Glomerular endothelial cell (primary cell): ENCODE measurements at places on chromosomes 4 and X. TPM values are rescaled to one million over a fixed set of nuclear protein-coding genes. Genes with fewer than 3 reads are reported as not detected.

USO1 gene
- total RNA-seq = 59.9 and 72.2 TPM in 2 replicates

MAP7D2 gene
- 0.58 TPM in 2 replicates for total RNA-seq

- DNase-seq = no peak
Observed at GRCh38 chrX:11528623-11529022, 137.1 kb downstream of the ARHGAP6 start.

GAGE2A gene
- not detected in 2 replicates for total RNA-seq

GRCh38 chrX:109719264-109719663 is 13.8 kb downstream of the ACSL4 start:
- no peak for DNase-seq

GRCh38 chr4:71878376-71878775 is 94.5 kb upstream of the GC start:
- no peak for DNase-seq

SLC49A3 gene
- total RNA-seq = 6.9 and 10.0 TPM in 2 replicates

DNA sequence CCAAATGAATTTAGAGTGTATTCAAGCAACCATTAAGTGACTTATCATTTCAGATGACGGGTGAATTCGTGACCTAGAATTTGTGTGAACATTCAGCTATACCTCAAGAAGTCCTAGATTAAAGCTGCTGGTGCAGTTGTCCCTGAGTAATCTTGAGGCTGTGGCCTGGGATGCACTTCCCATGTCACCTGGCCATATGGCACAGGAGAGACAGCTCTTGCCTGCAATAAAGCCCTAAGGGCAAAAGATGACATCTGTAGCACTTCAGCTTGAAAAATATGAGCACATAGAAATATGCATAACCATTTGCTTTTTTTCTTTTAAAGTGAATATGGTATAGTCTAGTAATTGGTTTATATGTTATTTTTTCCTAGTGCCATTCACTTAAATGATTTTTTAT is 125.8 kb downstream of the FHDC1 start:
- no peak for DNase-seq

DNA sequence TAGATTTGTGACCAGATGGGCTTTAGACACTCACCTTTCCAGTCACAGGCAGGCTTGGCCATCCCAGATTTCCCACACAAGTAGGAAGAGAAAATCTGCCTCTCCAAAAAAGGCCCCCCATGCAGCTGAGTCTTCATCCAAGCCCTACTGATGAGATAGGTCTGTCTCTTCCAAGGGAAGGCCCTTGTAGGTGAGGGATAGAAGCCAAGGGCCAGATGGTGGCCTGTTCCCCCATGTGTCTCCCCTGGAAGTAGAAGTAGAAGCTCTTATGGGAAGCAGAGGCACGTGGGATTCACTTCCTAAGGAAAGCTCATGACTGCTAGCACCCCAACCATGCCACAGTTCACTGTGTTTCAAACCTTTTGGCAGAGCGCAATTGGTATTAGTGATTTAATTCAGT is 81.5 kb downstream of the REPS2 start:
- no peak for DNase-seq

OPN1MW3 gene
- total RNA-seq = not detected in 2 replicates

- no peak for DNase-seq
Observed at GRCh38 chr4:142406917-142407501, 439.1 kb downstream of the INPP4B start.

CXCL11 gene
- total RNA-seq = 1.0 and 6.4 TPM in 2 replicates

GRCh38 chr4:41160012-41160789 is 54.1 kb downstream of the APBB2 start:
- peak; percentile 94 for DNase-seq

- DNase-seq = no peak
Observed at GRCh38 chrX:21295246-21295820, 78.9 kb upstream of the CNKSR2 start.

GRCh38 chrX:82230013-82230412 is 1028.1 kb downstream of the SH3BGRL start:
- DNase-seq = no peak

DNA sequence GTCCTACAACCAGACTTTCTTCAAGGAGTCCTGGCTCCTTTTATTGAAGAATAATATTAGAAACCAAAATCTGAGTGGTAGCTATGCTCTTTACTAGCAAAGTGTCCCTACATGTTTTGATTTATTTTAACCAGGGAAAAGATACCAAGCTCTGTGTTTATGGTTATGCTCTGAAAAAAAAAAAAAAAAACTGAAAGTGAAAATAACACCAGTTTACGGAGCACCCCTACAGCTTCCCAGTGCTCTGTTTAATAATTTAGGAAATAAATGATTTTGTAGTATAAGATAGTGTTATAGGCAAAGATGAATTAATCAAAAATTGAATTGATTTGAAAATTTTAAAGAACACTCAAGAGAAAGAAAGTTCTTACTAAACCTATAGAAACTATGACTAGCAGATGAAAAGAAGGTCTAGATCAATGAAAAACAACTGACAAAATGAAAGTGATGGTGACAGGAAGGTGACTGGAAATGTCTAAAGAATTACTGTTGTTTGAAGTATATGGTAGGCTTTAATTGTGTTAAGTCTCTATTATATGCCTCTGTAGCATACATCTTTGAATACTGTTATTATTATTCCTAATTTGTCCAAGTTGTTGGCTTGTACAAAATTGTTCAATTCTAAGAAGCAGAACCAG is 1698.4 kb upstream of the PCDH10 start:
- DNase-seq = no peak

SYN1 gene
- 0.15 and 0.88 TPM in 2 replicates for total RNA-seq

GPR34 gene
- not detected in 2 replicates for total RNA-seq

FAM9C gene
- not detected in 2 replicates for total RNA-seq

MAGEB17 gene
- total RNA-seq = 0.18 TPM in 1 of 2 replicates, not detected in the other

DNA sequence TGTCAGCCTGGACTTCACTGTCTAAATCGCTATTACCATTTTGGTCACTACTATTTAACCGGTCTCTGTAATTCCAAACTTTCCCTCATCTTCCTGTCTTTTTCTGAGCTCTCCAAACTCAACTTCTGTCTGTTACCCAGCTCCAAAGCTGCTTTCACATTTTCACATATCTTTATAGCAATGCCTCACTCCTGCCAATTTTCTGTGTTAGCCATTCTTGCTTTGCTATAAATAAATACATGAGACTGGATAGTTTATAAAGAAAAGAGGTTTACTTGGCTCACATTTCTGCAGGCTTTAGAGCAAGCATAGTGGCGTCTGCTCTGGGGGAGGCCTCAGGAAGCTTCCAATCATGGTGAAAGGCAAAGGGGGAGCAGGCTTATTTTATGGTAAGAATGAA is 368.3 kb upstream of the GNPDA2 start:
- DNase-seq = no peak

- DNase-seq = no peak
Observed at GRCh38 chr4:173647902-173648301, 117.9 kb upstream of the HAND2 start.

DNA sequence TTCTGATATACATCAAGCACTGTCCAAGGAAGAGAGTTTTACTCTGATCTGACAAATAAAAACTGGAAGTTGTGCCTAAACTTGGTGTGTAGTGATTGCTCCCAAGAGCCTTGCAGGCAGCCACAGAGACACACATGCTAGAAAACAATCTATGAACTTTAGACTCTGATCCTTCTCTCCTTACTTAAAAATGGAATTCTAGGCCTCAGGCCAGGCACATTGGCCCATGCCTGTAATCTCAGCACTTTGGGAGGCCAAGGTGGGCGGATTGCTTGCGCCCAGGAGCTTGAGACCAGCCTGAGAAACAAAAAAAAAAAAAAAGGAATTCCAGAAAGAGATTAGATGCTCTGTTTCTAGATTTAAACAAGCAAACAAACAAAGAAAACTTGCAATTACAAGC is 45.6 kb upstream of the S100G start:
- no peak for DNase-seq

FAM120C gene
- total RNA-seq = 1.6 and 6.7 TPM in 2 replicates

MAOA gene
- total RNA-seq = 7.5 and 11.8 TPM in 2 replicates

GRCh38 chr4:1012034-1012739 is 761 bp downstream of the FGFRL1 start:
- DNase-seq = no peak

MAGEE1 gene
- 2.9 and 3.3 TPM in 2 replicates for total RNA-seq

MXD4 gene
- 115 and 122 TPM in 2 replicates for total RNA-seq

DNA sequence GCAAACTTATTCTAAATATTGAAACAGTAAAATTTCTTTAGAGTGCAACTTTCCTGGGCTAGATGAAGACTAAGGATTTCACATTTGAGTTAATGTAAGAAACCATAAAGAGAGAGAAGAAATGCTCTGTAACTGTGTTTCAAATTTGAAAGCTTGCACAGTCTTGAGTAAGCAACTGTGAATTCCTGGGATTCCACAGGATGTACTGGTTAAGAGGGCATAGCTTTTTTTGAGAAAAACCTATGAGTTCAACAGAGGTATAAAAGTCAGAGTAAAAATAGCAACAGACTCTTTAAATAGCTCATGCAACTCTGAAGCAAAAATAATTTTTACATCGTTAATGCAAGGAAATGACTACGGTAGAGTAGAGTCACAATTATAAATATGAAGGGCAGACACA is 25.5 kb downstream of the ZNF330 start:
- no peak for DNase-seq

GRCh38 chrX:111372086-111372485 is 39.9 kb downstream of the DCX start:
- no peak for DNase-seq

DNA sequence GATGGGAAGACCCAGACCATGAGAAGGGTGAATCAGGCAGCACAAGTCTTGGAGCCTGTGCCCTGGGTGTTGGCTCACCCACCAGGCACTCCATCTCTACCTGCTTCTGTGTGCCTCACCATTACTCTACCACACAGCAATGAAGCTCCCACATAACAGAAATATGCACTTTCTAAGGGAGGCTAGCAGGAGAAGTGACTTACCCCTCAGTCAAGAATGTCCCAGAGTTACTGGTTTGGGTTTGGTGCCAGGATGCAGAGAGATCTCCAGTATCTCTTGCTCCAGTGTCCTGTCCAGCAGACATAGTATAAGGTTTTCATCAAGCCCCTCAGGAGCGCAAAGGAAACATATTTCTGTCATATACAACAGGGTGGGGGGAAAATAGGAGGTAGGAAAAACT is 11.3 kb upstream of the RAB40A start:
- DNase-seq = no peak

BTK gene
- total RNA-seq = not detected in 2 replicates

FGB gene
- not detected in 2 replicates for total RNA-seq

DNA sequence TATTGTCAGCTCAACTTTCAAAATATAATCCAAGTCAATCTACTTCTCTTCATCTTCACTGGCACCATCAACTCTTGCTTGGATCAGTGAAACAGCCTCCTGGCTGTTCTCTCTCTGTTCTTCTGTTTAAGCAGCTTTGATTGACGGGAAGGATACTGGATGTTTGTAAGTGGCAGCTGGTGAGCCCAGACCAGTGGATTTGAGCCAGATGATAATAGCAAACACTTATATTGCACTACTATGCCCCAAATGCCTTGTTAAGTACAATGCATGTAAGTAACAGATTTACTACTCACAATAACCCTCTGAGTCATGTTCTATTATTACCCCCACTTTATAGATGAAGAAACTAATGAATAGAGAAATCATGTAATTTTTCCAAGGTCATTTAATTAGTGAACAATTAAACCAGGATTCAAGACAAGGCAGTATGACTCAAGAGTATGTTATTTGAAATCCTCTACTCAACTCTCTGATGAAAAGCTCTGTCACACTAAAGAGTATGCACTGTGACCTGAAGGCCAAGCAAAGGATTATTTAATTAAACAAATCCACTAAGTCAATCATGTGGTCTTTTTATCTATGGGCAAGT is 44.8 kb downstream of the SPANXN3 start:
- no peak for DNase-seq
